ENCODE measurements at places on chromosomes 5 and 9.

DNA sequence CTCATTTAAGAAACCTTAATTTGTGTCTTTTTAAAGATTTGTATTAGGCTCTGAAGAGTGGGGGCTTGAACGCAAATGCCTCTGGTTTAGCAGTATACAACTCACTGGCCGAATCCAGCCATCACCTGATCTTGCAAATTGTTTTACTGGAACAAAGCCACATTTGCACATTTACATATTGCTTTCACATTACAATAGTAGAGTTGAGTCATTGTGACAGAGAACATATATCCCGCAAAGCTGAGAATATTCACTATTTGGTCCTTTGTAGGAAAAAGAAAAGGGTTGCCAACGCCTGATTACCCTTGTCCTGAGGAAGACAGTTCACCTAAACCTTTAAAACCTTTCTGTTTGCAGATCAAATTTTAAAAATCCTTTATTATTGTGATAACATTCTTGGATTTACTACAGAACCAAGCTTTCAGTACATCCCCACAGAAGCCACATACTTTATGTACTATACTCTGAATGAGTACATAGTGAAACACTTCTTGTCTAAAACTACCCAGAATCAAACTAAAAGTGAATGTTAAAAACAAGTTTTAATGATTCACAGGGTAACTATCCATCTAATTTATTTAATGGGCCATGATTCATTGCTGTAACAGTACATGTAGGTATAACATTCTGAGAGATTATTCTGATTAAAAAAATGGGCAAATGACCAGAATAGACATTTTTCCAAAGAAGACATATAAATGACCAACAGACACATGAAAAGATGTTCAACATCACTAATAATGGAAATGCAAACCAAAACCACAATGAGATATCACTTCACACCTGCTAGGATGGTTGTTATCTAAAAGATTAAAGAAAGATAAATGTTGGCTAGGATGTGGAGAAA lies 161.0 kb downstream of the SLC25A46 start:
- no peak for DNase-seq

GRCh38 chr9:107780960-107781359 lies 291.4 kb upstream of the KLF4 start:
- DNase-seq, result no peak

DNA sequence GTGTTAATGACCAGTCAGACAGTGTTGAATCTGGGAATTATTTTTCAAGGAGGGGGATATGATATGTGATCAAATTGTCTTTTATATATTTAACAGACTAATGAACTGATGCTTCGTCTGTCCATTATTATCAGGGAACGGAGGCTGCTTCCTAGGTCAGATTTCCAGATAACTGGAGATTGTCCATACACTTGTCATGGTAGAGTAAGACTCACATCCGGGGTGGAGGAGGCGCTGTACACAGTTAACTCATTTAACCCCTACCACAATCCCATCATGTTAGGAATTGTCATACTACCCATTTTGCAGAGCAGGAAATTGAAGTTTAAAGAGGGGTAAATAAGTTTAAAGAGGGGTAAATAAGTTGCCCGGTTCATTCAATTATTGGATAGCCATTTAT lies 55.9 kb downstream of the ARHGAP26 start:
- DNase-seq, result no peak

GRCh38 chr9:133870598-133871595 lies 121.2 kb downstream of the VAV2 start:
- DNase-seq, result no peak

DNA sequence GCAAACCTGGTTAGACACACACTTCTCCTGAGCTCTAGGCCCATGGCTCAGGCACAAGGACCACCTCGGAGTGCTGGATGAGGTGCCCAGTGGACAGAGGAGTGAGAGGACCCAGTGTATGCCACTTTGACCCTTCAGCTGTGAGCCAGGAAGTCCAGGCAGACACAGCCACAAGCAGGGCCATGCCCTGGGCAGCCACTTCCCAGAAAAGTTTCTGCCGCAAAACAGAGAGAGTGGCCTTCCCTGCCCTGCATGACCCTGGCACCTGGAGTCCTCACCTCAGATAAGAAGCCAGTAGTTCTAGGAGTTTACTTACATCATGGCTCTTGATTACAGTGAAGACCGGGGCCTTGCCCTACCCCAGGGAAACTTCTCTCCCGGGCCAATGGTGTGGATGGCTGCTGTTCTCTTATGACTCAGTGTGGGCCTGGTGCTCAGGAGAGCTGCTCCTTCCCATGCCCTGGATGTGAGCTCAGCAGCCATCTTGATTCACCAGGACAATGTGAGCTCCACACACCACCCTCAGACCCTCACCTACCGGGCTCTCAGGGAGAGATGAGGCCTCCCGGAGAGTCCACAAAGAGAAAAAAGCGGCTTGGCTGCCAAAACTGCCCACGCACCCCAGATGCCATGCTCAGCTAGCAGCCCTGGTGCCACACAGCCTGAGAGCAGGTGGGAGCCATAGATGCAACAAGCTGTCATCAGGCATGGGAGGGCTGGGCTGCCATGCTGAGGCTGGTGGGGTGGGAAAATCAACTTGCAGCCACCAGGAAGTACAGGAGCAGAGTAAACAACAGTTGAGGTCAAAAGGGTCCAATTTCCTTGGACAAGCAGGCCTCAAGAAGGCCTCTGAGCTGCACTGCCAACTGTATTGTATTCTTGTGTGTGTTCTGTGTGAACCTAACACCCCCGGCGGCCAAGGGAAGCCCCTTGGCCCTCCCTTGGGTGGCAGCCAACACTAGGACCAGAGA lies 11.7 kb upstream of the IRF1 start:
- DNase-seq, result no peak

Data from erythroblast (primary cell).